ENCODE measurements at places on chromosomes 7 and 10. TPM values are rescaled to one million over a fixed set of nuclear protein-coding genes. Genes with fewer than 3 reads are reported as not detected.

- no peak for DNase-seq
Observed at GRCh38 chr10:84177541-84178141, 4.0 kb downstream of the GPR15LG start.

GRCh38 chr10:49161411-49161997 is 26.7 kb downstream of the TMEM273 start:
- no peak for DNase-seq

DNA sequence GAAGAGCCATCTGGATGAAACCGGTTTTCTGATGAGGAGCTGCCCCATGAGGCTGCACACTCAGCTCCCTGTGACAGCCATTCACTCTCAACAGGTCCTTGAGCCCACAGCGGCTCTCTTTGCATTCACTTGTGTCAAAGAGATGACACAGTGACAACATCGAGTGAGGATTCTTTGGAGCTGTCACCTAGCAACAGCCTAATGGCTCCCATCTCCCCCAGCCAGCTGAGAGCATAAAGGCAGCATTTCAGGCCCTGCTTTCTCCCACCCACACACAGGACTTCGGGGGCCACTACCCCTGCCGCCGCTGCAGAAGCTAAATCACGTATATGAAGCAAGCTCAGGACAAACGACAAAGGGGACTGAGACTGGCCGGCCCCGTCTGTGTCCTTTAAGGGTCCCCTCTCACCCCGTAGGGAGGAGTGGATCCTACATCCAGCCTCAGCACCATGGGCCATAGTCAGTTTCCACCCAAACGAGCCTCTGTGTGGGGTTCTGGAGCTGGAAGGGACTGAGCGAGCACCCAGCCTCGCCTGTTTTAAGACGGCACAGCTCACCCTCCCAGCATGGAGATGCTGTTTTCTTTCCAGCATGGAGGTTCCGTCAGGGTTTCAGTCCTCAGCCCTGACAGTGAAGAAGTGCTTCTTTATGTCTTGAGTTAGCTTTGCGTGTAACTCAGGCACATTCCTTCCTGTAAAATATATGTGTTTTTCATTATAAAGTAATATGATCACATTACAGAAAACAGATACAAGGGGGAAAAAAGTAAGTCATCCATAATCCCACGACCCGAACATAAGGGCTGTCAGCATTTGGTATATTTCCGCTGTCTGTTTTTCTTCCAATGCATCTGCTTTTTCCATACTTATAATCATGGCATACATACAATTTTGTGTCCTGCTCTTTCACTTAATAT is 4.9 kb downstream of the CPA4 start:
- no peak for DNase-seq

DNA sequence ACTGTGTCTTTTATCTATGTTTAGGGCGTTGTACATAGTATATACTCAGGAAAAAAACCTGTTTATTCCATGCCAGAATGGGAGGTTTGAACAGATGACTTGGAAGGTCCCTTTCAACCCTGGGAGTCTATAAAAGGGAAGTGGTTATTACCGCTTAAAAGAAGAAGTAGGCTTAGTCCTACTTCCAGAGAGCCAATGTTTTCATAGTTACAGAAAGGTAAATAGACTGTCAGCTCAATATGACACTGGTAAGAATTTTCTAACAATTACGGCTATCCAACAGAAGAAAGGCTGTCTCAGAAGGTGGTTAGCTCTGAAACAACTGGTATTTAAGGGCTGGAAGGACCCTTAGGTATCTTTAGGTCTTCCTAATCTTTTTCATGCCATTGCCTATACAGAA is 1.1 kb upstream of the TFAM start:
- no peak for DNase-seq

DNA sequence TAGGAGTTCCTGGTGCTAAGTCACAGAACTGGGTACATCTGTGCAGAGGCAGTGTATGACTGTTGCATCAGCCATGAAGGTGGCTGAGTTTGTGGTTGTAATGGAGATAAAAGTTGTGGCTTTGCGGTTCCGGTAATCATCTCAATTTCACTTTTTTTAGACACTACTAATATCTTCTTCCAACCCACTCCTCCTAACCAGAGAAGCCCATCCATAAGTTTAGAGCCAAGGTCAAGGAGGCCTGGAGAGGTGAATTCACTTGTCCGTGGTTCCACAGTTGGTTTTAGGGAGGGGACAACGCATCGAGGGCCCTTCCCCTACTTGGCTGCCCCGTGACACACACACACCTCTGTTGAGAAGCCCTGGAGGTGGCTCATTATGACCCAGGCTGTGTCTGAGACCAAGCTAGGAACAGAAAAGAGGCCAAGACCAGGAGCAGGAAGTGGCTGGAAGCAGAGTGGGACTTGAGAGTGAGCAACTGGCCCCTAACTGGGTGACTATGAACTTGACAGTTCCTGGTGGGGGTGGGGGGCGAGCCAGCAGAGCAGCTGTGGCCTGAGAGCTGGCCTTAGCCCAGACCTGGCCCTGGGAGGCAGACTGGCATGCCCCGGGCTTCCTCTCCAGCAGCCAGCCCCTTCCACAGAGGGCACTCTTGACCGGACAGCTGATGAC is 66.8 kb upstream of the COL13A1 start:
- no peak for DNase-seq

DNA sequence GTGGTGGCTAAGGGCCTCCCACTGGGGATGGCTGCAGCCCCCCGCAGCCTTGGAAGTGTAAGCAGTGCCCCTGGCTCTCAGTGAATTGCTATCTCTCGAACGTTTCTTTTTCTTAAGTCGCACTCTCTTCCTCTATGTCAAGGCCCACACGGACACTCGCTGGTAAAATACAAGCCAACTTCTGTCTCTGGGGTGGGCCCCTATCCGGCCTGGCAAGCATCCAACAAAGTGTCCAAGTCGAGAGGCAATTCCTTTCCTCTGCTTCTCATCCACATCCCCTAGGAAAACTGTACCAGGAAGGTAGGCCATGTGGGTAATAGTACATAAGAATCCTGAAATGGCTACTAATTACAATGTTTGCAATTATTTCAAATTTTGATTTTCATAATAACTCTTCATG is 194.9 kb upstream of the MGMT start:
- no peak for DNase-seq

DNA sequence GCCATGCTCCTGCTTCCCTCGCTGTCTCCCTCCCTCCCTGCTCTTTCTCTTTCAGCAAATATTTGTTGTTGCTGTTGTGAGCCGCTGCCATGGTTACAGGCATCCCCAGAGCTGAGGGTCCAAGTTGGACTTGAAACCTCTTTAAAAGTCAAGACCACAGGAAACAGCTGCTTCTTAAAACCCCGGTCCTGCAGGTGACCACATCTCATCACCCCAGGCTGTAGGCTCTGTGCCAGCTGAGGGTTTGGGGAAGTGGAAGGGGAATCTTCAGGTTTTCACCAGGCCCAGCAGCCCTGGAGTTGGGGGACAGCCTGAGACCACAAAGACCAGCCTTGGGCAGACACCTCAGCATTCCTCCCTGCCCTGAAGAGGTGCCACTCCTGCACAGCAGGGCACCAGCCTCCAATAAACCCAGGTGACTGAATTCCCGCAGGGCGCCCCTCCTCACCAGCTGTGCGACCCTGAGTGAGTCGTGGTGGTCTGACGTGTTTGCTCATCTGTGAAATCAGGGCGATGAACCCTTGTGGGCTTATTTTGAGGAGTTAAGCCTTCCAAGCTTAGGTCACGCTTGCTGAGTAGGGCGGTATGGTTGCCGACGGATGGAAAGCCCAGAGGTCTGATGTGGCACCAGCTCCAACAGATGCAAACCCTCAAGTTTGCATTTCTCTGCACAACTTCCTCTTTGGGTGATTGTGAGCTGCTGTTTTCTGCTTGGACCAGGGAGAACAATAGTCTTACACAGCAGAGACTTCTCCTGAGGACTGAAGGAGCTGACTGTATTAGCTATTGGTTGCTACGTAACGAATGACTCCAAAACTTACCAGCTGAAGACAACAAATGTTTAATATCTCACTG is 24.8 kb downstream of the NPTX2 start:
- no peak for DNase-seq

- DNase-seq, result no peak
Observed at GRCh38 chr10:68202960-68203353, 29.0 kb downstream of the ATOH7 start.

GRCh38 chr7:140977741-140978140 is 37.0 kb downstream of the MRPS33 start:
- DNase-seq, result no peak

DNA sequence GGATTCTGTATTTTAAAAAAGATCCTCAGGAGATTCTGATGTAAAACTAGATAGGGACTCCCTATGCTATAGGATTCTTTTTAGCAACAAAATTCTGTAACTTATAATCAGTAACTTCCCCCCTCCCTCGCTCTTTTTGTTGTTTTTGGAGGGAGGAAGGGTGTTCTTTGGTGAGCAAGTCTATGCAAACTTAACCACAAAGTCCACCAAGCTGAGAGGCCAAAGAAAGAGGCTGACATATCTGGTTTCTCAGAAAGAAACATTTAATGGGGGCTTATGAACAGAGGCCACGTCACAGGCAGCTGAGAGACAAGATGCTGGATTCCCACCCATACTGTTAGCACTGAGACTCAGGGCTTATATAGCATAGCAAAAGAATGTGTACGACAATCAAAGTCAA is 14.3 kb upstream of the ABCB5 start:
- no peak for DNase-seq

The NODAL gene
- not detected for total RNA-seq

The STOX1 gene
- total RNA-seq, result 0.10 TPM
